Right atrium auricular region (tissue), 2 donors: ENCODE measurements at places on chromosomes 12 and 14. TPM values are rescaled to one million over a fixed set of nuclear protein-coding genes. Genes with fewer than 3 reads are reported as not detected.
A peak's percentile ranks its signal among the peaks of the same experiment; 100 is the strongest.

DNA sequence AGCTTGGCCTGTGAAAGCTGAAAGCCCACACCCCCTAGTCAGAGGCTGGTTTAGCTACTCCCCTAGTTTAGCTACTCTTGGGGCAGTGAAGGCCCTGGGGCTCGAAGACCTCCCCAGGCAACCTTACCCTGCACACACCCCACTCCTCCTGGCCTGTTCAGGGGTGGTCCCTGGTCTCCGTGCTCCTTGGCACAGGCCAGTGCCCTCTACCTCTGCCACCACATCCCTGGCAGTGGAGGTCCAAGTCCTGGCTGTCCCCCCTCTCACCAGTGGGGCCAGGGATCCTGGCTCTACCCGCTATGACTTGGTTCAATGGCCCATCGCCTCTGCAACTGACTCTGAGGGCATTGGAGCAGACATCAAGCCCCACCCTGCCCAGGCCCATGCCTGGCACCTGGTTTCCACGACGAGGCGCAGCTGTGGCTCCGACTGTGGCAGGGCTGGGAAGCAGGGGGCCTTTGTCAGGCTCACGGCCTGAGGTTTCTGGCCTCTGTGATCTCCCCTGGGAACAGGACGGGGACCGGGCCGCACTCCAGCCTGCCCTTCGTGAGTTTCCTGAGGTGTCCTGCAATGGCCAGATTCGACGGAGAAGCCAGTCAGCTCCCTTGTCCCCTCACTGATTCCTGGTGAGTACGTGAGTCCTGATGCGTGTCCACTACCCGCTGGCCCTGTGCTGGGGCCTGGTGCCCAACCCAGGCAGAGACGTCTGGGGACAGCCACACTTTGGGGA is 5.7 kb downstream of the TMEM121 start:
- no peaks in the 10 kb centered on the region for H3K27me3 ChIP-seq
- no peak for DNase-seq
- no peak overlapping the region for H3K27ac ChIP-seq
- no peak overlapping the region for H3K4me3 ChIP-seq
- H3K36me3 ChIP-seq: no peaks in the 10 kb centered on the region

The KLHL28 gene
- 6.4 TPM for total RNA-seq

DNA sequence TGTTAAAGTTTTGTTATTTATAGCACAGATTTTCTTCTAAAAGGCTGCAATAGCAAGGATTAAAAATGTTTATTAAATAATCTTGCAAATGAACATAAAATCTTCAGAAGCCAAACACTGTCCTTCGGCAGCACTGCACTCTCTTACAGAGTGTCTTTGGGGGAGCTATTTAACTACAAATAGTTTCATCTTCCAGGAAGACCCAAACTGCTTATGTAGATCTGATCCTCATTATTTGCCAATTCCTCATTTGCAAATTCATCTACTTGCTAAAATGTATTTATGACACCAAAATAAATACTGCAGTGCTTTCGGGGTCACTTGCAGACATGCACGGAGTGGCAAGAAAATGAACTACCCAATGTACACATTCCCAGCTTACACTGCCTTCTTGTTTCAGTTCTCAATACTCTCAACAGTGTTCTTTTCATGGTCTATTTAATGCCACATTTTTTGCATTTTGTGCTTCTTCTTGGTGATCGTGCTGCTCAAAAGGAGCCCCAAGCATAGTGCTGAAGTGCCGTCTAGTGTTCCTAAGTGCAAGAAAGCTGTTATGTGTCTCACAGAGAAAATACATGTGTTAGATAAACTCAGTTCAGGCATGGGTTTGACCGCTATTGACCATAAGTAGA is 128.1 kb downstream of the PRKD1 start:
- no peaks in the 10 kb centered on the region for H3K4me1 ChIP-seq
- no peaks in the 10 kb centered on the region for H3K36me3 ChIP-seq
- H3K4me3 ChIP-seq: no peak overlapping the region
- DNase-seq: no peak

DNA sequence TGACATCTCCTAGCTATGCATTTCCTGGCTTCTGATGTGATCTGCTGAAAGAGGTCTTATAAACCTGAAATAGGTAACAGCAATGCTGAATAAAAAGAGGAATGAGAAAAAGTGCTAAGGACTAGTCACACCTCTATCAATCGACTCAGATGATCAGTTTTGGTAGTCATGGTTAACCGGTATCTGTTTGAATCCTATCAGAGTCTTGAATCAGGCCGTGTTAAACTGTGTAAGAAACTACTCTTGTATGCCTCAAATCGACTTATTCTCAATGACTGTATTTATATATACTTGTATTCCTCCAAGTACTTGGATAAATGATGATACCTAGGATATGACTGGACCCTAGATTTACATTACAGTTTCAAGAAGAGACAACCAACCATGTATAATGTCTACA is 10.8 kb upstream of the ISM2 start:
- peaks cover 17% of the 10 kb centered on the region for H3K36me3 ChIP-seq
- no peak for DNase-seq
- H3K27ac ChIP-seq: no peak overlapping the region
- H3K4me3 ChIP-seq: no peak overlapping the region

DNA sequence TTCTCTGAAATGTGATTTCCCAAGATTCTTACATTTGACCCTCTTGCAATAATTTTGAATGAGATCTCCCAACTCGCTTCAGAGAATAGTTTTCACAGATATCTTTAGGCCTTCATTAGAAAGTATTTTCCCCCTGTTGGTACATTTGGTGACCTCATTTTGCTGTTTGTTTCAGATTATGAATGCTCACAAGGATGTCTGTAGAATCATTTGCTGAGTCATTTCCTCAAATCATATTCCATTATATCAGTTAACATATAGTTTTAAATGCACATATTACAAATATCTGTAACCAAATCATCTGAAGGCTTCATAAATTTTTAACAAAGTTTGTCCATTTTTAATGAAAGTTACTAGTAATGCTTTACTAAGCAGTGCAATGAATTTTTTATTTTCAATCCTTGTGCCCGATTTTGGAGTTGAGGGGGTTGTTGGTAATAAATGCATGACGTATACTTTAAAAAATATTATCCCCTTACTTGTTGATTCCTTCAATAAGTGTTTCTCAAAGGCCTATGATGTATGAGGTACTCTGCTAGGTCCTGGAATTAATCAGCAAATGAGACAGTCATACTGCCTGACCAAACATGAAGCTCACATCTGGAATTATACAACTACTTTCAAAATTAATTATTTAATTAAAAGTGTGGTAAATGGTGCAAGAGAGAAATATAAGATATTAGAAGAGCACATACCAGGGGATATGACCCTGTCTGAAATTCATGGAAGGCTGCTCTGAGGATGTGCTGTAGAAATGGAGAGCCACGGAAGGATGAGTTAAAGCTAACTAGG is 126.9 kb upstream of the RAP1B start:
- no peaks in the 10 kb centered on the region for H3K36me3 ChIP-seq
- H3K27me3 ChIP-seq: no peaks in the 10 kb centered on the region
- no peak overlapping the region for H3K4me3 ChIP-seq
- no peak for DNase-seq

The CAPS2 gene
- 11.3 TPM for total RNA-seq

DNA sequence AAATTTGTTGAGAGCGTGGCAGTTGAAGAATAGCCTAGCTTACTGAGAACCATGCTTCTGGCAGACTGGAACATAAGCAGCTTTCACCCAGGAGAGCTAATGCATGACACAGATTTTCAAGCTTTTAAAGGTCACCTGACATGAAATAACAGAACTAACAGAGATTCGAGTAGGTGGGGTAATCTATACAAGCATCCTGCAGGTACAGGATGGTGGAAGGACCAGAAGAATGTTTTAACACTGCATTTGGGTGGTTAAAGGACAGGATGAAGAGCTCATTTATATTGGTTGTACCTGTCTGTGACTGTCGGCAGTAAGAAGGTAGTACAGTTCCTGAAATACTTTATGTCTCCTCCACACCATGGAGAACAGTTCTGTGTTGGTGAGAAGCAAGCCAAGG is 8.9 kb downstream of the PELI2 start:
- no peak for DNase-seq
- H3K36me3 ChIP-seq: no peaks in the 10 kb centered on the region
- H3K27ac ChIP-seq: no peak overlapping the region
- peaks cover 28% of the 10 kb centered on the region for H3K4me1 ChIP-seq

DNA sequence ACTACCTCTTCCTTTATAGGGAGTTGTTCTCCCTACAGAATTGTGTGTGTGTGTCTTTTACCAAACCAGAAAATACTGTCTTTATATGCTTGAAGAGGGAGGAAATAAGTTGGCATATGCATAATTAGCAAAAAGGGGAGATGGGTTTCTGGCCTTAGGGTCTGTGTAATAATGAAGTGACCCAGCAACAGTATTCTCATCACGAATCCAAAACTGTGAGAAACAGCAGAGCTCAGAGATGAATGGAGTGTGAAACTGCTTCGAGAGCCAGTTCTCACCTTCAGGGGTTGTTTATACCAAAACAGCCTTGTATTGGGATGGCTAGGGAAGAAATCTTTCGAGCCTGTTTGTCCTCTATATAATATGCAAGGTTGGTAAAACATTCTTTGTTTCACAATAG is 227.5 kb downstream of the MON2 start:
- H3K36me3 ChIP-seq: no peaks in the 10 kb centered on the region
- no peaks in the 10 kb centered on the region for H3K27me3 ChIP-seq
- H3K4me3 ChIP-seq: no peak overlapping the region
- H3K27ac ChIP-seq: no peak overlapping the region
- DNase-seq: no peak

GRCh38 chr14:74671789-74672188 is 41.1 kb downstream of the AREL1 start:
- no peaks in the 10 kb centered on the region for H3K27me3 ChIP-seq
- peaks cover 70% of the 10 kb centered on the region for H3K36me3 ChIP-seq
- no peak overlapping the region for H3K4me3 ChIP-seq

The SUOX gene
- total RNA-seq: 37.7 TPM

The HOXC6 gene
- total RNA-seq: not detected

DNA sequence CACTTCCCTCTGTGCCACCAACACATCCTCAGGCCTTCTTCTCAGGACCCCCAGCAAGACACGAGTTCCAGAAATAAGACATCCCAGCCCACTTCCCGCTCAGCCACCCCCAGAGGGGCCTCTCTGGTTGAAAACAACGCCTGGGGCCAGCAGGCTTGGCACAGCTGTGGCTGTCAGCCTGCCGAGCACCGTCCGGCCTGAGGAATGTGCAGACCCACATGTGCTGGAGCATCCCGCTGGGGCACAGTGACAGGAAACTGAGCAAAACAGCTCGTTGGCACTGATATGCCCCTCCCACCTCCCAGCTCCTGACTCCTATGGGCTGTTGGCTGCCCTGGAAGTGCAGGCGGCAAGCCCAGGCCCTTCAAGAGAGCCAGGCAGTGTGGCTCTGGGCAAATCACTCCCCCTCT is 1.4 kb downstream of the SYNE3 start:
- H3K4me3 ChIP-seq: peak overlapping the region; percentile 80
- peak overlapping the region; percentile 97 for H3K27ac ChIP-seq
- no peak for DNase-seq

- no peak overlapping the region for H3K27ac ChIP-seq
- no peak for DNase-seq
- peaks cover 53% of the 10 kb centered on the region for H3K36me3 ChIP-seq
- no peaks in the 10 kb centered on the region for H3K27me3 ChIP-seq
- no peak overlapping the region for H3K4me3 ChIP-seq
Observed at GRCh38 chr12:292186-292585, 29.6 kb upstream of the SLC6A13 start.

DNA sequence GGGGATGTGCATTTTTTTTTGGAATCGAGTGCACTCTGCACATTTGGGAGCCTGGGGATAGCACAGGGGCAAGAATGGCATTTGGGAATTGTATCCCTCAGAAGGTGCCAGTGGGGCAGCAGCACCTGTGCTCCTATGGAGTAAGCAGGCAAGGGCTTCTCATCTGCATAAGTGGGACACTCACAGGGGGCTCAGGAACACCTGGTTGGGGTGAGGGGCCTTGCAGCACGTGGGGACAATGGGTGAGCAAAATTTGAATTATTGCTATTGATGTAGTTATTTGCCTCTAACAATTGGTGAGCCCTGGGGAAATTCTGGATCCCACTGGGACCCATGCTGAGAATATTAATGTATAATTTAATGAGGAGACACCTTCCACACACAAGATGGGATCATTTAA is 274.2 kb downstream of the TTC6 start:
- H3K27ac ChIP-seq: no peak overlapping the region
- H3K4me1 ChIP-seq: no peaks in the 10 kb centered on the region
- no peak overlapping the region for H3K4me3 ChIP-seq
- no peak for DNase-seq

- H3K4me1 ChIP-seq: peaks cover 73% of the 10 kb centered on the region
- H3K36me3 ChIP-seq: peaks cover 34% of the 10 kb centered on the region
- H3K27me3 ChIP-seq: no peaks in the 10 kb centered on the region
- no peak for DNase-seq
Observed at GRCh38 chr12:55728186-55728938, 447 bp downstream of the CD63 start.
